A549 treated with CpdA at 1 μM for 4 hours (cell line): ENCODE measurements at places on chromosomes 5 and 9. TPM values are rescaled to one million over a fixed set of nuclear protein-coding genes. Genes with fewer than 3 reads are reported as not detected.

Gene IZUMO3
- not detected in 5 replicates for total RNA-seq

Gene GPRIN1
- total RNA-seq, result 7.1 to 9.4 TPM (median 9.1 TPM) in 5 replicates

Gene C8G
- 0.54 to 1.9 TPM (median 1.2 TPM) in 5 replicates for total RNA-seq

Gene LMX1B
- 1.3 to 1.9 TPM (median 1.7 TPM) in 5 replicates for total RNA-seq

Gene NMUR2
- total RNA-seq, result 0.03 to 0.06 TPM (median 0.06 TPM) in 3 of 5 replicates, not detected in the others

Gene FOXD1
- 13.1 to 19.3 TPM (median 17.6 TPM) in 5 replicates for total RNA-seq

Gene ENTPD2
- total RNA-seq, result 0.72 to 1.2 TPM (median 0.76 TPM) in 5 replicates

Gene UBQLN1
- total RNA-seq, result 103 to 128 TPM (median 111 TPM) in 5 replicates

Gene SLC9A3
- total RNA-seq, result 2.1 to 2.5 TPM (median 2.4 TPM) in 5 replicates

Gene PDGFRB
- 0.08 to 0.34 TPM (median 0.18 TPM) in 5 replicates for total RNA-seq

Gene PCDHGA6
- 0.13 to 0.28 TPM (median 0.22 TPM) in 5 replicates for total RNA-seq

Gene FGF1
- total RNA-seq, result 0.13 to 1.3 TPM (median 0.32 TPM) in 5 replicates

Gene PLPP7
- total RNA-seq, result 0.05 TPM in 1 of 5 replicates, not detected in the others

Gene HEXB
- total RNA-seq, result 120 to 126 TPM (median 125 TPM) in 5 replicates

Gene STPG3
- total RNA-seq, result not detected in 5 replicates

Gene DDX4
- 0.02 TPM in 1 of 5 replicates, not detected in the others for total RNA-seq

Gene PCDHGA1
- 0.27 to 0.49 TPM (median 0.31 TPM) in 5 replicates for total RNA-seq

Gene PCDHGC5
- 0.05 TPM in 1 of 5 replicates, not detected in the others for total RNA-seq

Gene CCNO
- 5.4 to 10.2 TPM (median 8.9 TPM) in 5 replicates for total RNA-seq

Gene IL13
- 0.07 TPM in 1 of 5 replicates, not detected in the others for total RNA-seq
